Kidney epithelial cell (primary cell): ENCODE measurements at places on chromosomes 7 and 10. TPM values are rescaled to one million over a fixed set of nuclear protein-coding genes. Genes with fewer than 3 reads are reported as not detected.

PRF1 gene
- total RNA-seq = not detected in 2 replicates

CFAP70 gene
- 1.2 and 2.6 TPM in 2 replicates for total RNA-seq

IPMK gene
- total RNA-seq = 5.1 and 5.6 TPM in 2 replicates

TRIM56 gene
- 15.8 and 16.7 TPM in 2 replicates for total RNA-seq

STK32C gene
- total RNA-seq = 12.2 and 14.9 TPM in 2 replicates
